ENCODE measurements at places on chromosomes 2 and 18.

GRCh38 chr2:24247164-24247563 is 72.3 kb downstream of the FAM228A start:
- DNase-seq, result no peak

- DNase-seq, result no peak
These were observed 333.8 kb upstream of the TNP1 start for GRCh38 chr2:217193431-217194340.

DNA sequence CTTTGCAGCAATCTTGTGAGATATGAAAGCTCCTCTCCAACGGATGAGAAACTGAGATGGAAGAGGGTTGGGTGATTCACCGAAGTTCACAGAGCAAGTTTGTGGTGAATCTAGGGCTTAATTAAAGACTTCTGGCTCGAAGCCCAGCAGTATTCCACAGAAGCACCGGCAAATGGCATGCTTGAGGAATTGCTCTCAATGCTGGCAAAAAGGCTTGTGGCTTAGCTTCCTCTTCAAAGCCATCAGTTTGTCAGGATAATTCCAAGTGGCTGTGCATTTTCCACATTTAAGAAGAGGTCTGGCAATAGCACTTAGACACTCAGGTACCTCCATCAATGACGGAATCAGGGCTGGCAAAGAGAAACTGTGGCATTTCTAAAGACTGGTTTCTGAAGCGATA is 98.7 kb upstream of the SLC66A3 start:
- DNase-seq, result no peak

GRCh38 chr2:148512501-148512900 is 132.1 kb upstream of the EPC2 start:
- DNase-seq, result no peak

GRCh38 chr2:18209934-18210639 is 331.6 kb downstream of the KCNS3 start:
- no peak for DNase-seq

GRCh38 chr18:45670281-45670962 is 53.6 kb upstream of the SLC14A1 start:
- peak; percentile 42 for DNase-seq

DNA sequence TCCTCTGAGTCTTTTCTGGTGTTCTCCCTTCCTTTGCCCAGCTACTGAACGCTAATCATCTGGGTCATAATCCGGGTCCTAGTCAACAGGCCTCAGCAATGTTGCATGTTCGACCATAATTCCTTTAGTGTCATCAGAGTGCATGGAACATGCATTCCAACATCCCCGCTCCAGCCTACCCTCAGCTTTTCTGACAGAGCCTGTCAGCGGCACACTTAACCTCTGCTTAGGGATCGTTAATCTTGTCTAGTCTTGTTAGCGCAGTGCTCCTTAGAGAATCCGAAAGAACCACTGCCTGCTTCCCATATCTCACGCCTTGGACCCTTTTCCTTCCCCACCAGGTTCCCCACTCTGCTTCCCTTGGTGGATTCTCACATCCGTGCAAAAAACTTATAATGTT is 767.9 kb upstream of the ID2 start:
- no peak for DNase-seq

DNA sequence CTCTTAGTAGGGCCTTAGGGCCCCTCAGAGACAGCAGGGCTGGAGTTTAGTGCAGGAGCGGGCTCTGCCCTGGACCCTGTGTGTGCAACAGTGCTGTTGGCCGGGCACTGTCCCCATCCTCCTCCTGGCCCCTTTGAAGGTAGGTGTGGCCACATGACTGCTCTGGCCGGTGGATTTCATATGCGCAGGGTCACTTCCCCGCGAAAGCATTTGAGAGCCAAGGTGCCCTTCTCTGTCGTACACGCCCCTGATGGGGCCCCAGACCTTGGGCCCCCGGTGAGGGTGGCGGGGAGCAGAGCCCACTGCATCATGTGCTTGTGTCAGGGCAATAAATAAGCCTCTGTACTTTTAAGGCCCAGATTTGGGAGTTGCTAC is 15.5 kb downstream of the TMEM177 start:
- no peak for DNase-seq

DNA sequence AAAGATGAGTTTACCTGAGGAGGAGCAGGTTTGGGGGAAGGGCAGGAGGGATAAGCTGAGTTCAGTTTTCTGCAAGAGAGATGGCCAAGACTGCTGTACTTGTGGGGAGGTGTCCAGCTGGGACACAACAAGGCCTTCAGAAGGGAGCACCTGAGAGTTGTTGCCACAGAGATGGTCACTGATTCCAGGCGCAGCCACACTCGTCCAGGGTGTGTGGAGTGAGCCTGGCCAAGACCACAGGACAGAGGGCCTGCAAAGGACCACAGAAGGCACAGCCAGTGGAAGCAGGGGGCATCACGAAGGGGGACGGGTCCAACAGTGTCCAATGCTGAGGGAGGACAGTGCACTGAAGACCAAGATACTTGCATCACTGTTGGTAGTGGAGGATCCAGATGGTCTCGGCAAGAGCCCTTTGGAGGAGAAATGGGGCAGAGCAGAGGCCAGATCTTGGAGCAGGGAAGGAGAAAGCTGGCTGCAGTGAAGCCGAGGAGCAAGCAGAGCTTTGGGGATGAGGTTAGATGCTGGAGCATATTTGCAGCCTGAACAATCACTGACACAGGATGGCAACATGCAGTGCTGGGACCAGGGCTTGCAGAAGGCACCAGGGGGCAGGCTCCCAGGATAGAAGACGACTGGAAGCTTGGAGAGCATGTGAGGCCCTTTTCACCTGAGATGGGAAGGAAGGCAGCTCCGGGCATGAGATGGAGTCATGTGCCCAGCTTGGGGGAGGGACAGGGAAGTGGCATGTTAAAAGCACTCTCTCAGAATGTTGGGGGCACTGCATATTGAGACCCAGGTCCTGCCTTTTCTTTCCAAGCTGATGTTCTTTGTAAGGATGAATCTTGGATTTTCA is 214.0 kb downstream of the CYP26B1 start:
- DNase-seq, result no peak

DNA sequence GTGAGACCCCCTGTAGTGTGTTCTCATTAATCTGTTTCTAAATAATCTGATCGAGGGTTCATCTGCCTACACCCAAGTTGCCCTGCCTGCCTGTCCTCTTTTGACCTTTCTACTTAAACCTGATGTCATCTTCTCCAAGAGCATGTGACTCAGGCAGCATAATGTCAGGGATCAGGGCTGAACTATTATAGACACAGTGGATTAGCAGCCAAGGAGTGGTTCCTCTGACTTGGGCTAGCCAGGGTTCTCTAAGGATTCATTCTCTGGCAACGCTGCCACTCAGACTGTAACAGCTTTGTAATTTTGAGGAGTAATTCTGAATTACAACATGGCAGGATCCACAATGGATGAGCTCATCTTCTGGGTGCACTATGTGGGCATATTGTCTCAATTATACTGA is 124.0 kb downstream of the MDH1 start:
- no peak for DNase-seq

DNA sequence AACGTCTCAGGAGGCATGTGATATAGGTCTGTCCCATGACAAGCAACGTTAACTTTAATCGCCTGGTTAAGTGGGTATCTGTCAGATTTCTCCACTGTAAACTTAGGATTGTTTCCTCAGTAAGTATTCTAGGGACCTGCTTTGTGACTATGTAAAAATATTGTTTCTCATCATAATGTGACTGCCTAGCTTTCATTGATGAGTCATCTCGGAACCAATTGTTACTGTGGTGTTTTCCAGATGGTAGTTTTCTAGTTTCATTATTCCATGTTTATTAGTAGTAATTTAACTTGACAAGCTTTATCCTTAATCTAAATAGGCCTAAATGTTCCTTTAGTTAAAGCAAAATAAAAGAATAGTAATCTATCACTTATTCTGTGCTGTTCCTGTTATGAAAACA is 28.2 kb upstream of the GATA6 start:
- no peak for DNase-seq

DNA sequence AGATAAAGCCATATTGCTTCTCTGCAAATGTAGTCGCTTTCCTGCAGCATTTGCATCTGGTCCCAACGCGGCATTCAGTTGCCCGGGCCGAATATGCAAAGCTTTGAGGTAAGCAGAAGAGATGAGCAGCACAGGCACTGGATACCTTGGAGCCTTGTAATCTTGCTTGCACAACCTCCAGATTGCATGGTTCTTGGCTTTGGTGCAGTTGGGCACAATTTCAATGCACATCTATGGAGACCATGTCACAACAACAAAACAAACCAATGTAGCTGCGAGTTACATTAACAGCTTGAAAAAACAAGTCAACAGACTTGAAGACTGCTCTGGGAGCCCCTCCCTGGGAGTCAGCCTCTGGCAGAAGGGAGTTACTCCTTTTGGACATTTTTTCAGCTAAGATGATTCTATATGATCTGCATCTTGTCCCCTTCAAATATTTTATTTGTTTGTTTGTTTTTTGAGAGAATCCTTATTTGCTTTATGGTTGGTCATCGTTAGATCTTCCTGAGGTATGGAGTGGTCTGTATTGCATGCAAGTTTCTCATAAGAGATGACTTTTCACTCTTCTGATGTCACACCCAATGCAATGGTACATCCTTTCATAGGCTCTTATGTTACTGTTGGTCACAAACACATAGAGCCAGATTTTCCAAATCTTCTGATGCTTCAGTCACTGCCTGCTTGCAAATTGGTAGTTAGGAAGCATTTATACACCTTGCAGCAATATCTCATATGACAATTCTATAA is 113.5 kb downstream of the EFEMP1 start:
- DNase-seq, result no peak

- no peak for DNase-seq
These were observed 2.9 kb downstream of the LRRTM4 start for GRCh38 chr2:77519164-77519887.

GRCh38 chr2:215602997-215603396 is 167.1 kb upstream of the FN1 start:
- DNase-seq, result no peak

- no peak for DNase-seq
These were observed 15.4 kb downstream of the PDK1 start for GRCh38 chr2:172571245-172571644.

DNA sequence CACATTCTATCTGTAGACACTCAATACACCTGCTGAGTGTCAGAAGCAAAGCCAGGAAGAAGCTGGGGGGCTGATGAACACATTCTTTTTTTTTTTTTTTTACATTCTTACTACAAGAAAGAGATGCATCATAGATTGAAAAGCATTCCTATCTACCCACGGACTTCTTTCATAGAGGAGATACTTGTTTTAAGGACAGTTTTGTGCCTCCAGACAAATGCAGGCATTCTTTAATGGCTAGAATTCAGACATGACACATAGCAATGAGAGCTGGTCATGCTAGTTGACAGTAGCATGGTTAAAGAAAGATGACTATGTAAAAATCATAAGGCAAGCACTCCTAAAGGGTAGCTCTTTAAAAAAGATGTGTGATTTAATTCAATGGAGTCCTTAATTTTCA is 110.2 kb downstream of the EPHA4 start:
- DNase-seq, result no peak

DNA sequence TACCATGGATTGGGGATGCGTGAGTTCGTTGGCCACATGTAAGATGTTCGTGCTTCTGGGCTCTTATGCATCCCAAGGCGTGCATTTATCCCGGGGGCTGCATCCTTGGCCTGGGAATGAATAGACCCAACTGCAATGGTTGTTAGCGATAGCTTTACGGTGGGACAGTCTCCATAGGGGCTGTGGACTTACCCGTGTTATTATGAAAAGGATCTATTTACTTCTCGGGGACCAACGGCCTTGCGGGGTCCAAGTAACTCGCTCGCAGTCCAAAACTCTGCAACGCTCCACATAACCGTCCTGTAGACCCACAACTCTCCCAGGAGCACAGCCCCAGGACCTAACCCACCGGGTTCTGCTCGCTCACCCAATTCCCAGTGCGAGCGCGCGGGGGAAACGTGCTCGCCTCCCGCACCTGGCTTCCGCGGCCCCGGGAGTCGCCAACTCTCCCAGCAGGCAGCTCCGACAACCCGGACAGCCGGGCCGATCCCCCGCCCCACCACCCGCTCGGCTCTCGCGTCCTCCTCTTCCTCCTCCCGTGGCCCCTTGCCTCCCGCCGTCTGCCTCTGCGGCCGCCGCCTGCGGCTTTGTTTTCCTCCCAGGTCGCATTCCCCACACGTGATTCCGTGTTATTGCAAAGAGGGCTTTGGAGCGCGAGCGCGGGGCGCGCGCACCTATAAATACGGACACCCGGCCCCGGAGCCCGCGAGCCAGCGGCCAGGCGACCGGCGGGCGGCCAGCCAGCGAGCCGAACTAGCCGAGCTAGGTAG is at the start of gene CABLES1:
TSS of gene CABLES1 (plus strand) at position 706 of the 770 bp plus-strand sequence. CDS start 278 bp downstream, outside the sequence.
- DNase-seq, result no peak

DNA sequence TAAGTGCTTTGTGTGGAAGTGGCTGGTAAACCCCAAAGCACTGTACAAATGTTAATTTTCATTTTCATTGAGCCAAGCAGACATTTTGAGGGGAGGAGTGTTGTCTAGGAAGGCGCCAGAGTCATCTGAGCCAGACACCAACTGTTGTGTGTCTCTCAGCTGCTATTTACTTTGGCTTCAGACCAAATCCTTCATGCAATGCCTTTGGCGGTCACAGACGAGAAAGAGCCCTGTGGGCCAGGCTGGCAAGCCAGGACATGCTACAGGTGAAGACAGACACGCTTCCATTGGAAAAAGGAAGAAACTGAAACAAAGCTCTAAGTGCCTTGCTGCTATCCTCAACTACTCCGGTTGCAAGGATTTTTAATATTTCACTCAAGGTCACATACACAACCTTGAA is 115.4 kb upstream of the CDC42EP3 start:
- no peak for DNase-seq

DNA sequence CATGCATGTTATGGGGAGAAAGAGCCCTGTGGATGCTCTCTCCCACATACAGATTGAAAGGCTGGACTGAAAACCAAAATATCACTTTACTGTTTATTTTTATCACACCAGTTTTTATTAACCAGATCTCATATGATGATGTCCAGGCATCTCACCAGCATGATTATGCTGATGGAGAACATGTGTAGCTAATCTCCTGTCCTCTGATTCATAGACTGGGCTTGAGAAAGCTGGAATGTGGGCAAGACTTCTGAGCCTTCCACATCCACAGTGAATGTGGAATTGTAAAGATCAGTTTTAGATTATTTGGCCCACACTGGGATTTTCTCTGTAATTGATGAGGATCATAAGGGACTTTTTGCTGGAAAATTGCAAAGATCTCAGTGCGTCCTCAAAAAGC is 137.9 kb downstream of the ICOS start:
- DNase-seq, result no peak

DNA sequence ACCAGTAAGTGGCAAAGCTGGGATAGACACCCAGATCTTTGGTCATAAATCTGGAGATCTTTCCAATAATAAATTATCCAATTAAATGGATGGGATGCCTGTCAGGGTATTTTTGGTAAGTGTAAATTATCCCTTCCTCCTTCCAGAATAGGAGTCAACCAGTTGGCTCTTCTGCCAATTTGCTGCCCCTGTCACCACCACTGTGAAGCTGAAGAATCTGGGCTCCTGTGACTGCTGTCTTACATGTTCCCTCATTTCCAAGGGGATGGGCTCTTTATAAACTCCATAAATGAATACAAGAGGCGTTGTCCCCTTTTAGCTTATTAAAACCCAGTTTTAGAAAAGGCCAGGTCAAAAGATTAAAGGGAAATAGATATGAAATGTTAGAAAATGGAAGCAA is 17.8 kb upstream of the BMP10 start:
- DNase-seq, result no peak
